Activated CD4-positive, alpha-beta T cell treated with anti-CD3 and anti-CD28 coated beads, Interleukin-2, amount 10 ng/mL, durations not matched to agents 24 days and 14 days (primary cell): ENCODE measurements at places on chromosomes 1 and 21.

DNA sequence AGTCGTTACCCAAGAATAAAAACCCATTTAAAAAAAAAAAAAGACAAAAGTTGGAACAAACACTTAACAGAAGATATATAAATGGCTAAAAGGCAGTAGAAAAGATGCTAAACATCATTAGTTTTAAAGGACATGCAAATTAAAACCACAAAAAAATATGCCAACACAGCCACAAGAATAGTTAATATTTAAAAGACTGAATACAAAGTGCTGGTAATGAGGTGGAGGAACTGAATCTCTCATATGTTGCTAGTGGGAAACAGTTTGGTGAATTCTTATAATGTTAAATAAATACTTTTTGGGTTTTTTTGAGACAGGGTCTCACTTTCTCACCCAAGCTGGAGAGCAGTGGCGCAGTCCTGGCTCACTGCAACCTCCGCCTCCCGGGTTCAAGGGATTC is 10.0 kb downstream of the LRRC40 start:
- DNase-seq = no peak

GRCh38 chr1:219927956-219928790 is at the start of gene SLC30A10:
Gene SLC30A10, minus strand, starts transcription at chr1:219928557. Its CDS starts 117 bp downstream, at chr1:219928440.
- DNase-seq = peak; percentile 58

GRCh38 chr1:74470251-74470650 is 42.2 kb downstream of the LRRC53 start:
- DNase-seq = no peak

DNA sequence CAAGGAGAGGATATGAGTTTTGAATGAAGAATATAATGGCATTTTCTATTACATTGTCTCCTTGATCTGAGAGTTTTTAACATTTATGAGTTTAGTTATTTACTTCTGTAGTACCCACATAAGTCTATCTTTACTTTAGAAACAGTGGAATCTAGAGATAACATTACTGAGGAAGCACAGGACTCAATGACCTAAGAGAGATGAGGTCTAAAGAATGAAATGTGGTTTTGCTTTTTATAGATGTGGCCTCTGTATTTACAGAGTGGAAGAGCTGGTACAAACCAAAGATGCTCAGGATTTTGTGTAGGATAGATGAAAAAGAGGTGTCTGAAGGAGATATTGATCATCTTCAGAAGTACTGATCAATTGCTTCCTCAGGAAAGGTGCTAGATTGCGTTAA is 177.3 kb downstream of the KCTD3 start:
- DNase-seq = no peak

- no peak for DNase-seq
Measured at GRCh38 chr1:165907256-165907857, 79.9 kb downstream of the UCK2 start.

- DNase-seq = no peak
Measured at GRCh38 chr1:229991724-229992333, 75.2 kb upstream of the GALNT2 start.

GRCh38 chr1:183515002-183515689 is 42.8 kb downstream of the SMG7 start:
- DNase-seq = no peak

DNA sequence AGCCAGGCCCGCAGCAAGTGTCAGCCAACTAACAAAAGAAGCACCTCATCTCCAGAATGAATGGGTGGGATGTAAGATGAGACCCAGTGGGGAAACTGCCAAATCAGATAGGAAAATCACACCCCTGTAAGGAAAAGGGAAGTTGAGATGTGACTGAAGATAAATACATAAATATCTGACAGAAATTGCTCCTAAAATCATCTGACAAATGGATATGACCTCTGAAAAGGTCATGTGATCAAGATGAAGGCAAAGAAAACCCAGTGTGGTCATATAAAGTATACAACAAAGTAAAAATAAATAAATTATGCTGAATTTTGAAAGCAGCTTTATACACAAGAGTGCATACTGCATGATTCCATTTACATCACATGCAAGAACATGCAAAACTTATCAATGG is 12.7 kb downstream of the SIPA1L2 start:
- DNase-seq = no peak

- no peak for DNase-seq
Measured at GRCh38 chr1:107680579-107680985, 284.4 kb downstream of the VAV3 start.

GRCh38 chr1:198873696-198874230 is 234.9 kb downstream of the PTPRC start:
- no peak for DNase-seq

- DNase-seq = no peak
Measured at GRCh38 chr1:163205513-163205912, 2.8 kb upstream of the RGS5 start.

GRCh38 chr1:39494671-39495410 is 3.4 kb downstream of the BMP8A start:
- DNase-seq = no peak

GRCh38 chr1:48710318-48710717 is 66.4 kb downstream of the BEND5 start:
- no peak for DNase-seq

DNA sequence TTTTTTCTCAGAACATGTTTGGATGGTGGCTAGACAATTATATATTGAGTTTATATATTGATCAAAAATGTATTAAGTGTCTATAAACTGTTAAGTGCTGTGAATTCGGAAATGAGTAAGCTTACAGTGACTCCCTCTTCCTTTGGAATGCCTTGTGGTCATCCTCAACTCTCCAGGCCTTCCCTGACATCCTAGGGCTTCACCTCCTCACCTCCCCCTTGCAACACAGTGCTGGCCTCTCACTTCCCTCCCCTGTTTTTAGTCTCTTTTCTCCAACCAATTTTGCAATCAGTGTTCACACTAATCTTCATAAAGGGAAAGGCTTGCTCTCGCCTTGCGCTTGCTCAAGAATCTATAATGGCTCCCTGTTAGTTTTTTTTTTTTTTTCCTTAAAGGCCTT is 95.1 kb upstream of the C1orf21 start:
- DNase-seq = no peak

DNA sequence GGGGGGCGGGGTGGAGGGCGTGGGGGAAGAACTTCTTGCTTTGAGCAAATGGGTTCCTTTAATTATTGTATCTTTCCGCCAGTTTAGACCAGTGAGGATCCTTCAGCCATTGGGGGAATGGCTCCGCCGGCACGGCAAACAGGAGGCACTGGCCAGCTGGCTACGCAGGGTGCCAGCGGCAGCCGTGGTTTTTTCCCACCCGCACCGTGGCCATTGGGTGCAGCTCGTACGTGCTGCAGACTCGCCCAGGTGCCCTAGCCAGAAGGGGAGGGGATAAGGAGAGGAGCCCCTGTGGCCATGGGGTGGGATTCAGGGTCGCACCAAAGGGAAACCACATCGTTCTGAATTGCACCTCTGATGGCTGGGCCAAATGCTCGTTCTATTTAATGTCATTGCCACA is 65.6 kb downstream of the RGSL1 start:
- no peak for DNase-seq
